Stimulated activated CD8-positive, alpha-beta memory T cell treated with anti-CD3 and anti-CD28 coated beads, Interleukin-7, amount 100 ng/mL, for 1 hour (primary cell): ENCODE measurements at places on chromosomes 7 and 10.

DNA sequence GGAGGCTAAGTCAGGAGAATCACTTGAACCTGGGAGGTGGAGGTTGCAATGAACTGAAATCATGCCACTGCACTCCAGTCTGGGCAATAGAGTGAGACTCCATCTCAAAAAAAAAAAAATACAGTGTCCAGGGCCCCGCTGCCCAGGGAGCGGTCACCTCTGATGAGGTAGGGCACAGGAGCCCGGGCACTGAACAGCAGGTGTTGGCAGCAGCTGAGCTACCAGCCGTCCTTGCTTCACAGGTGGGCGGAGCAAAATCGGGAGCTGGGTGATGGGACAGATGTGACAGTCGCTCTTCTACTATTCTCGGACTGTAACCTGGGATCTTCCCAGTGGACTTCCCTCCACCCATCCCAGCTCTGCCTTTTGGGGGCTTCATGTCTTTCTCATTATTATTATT, 49.4 kb downstream of the GTF2IRD1 start:
- DNase-seq: no peak

DNA sequence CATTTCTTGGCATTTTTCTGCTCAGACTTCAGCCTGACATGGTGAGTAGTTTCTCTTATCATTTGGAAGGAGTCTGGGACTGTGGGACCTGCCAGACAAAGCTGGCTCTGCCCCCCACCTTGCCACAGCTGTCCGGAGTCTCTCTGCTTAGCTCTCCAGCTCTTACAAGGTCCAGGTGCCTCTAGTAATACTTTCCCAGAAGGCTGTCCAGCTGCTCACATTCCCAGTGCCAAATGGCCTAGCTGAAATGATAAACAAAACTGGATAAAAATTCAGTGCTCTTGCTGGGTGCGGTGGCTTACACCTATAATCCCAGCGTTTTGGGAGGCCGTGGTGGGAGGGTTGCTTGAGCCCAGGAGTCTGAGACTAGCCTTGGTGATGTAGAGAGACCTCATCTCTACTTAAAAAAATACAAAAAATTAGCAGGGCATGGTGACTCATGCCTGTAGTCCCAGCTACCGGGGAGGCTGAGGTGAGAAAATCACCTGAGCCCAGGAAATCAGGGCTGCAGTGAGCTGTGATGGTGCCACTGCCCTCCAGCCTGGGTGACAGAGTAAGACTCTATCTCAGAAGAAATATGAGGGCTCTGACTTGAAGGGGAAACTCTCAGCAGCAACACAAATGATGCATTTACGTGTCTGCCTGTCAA, 86.8 kb downstream of the C10orf90 start:
- DNase-seq: no peak

DNA sequence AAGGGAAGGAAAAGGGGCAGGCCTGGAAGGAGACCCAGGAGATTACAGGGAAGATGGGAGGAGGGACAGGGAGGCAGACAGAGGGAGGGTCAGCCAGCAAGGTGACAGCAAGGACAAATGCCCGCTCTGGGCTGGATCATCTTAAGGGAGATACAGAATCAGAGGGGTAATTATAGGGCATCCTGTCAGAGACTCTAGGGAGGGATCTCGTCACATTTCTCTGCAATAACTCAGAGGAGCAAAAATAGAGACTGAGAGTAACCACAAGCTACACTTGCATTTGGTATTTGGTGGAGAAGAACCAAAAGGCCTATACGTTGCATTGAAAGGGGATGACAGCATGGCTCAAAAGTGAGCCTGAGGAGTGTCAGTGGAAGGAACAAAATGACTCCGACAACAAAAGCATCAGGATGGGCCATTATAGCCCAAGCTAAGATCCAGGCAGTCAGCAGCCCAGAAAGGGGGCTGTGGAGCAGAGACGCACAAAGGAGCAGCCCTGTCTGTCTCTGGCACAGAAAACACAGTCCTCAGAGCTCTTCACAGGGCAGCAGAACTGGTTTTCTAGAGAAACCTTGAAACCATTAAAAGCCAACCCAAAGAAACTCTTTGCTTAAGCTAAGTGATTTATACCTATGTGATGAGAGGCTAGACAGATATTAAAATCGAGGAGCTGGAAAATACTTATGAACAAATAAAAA, 430.2 kb upstream of the VSTM2A start:
- DNase-seq: no peak

DNA sequence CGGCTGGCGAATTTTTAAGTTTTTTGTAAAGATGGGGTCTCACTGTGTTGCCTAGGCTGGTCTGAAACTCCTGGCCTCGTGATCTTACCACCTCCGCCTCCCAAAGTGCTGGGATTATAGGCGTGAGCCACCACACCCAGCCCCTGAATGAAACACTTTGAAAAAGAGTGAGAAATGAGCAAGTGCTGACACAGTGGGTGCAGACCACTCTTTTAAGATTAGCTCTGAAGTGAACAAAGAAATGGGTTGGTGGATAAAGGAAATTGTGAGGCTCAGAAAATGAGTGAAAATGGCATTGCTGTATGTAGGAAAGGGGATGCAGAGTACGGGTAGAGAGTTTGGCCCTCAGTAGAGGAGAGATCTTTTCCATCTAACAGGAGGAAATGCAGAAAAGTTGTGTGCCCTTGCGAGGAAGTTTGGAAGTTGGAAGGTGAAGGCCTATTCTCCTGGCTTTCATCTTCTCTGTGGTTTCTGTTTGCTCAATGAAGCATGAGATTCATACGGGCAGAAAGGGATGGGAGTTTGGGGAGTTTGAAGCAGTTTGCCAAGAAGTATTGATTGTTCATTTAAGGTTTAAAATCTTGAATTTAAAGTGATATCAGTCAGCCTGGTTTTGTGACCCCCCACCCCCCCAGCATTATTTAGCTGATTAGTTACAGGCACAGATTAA, 11.0 kb downstream of the MAPK8 start:
- DNase-seq: no peak

GRCh38 chr10:118958984-118959925, 70.3 kb upstream of the NANOS1 start:
- no peak for DNase-seq

- DNase-seq: no peak
These were observed 30.8 kb upstream of the EMX2 start for GRCh38 chr10:117511601-117512390.

DNA sequence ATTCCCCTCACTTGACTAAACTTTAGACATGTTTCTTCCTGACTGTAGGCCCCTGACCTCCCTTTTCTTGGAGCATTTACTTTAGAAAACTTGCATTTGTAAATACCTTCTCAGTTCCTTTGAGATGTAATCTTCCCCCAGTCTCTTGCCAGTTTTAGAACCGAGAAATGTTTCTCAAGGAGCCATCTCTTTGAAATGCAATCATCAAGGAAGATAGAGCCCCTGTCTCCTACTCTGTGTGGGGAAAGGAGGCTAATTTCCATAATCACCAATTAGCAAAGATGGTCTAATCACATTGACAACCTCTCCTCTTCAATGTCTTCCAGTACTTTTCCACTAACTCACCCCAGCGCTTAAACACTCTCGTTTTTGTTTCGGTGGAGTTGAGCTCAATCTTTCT, 70.0 kb upstream of the SMIM30 start:
- DNase-seq: no peak
